ENCODE measurements at places on chromosomes 12 and 14.

DNA sequence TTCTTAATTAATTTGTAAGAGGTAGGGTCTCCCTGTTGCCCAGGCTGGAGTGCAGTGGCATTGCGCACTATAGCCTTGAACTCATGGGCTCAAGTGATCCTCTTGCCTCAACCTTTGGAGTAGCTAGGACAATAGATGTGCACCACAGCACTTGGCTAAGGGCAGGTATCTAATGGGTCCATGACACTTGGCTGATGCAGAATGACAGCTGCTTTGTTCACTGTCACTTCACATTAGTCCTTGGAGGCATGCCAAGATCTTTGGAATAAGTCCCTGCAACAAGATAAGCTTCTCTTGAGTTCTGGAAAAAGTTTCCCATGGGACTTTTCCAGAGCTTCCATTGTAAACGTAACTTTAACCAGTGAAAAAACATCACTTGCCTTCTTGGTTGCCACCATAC, 23.4 kb downstream of the COQ6 start:
- peaks cover 36% of the 10 kb centered on the region for H3K36me3 ChIP-seq
- DNase-seq = no peak
- no peaks in the 10 kb centered on the region for H3K27me3 ChIP-seq
- no peak overlapping the region for H3K27ac ChIP-seq
- H3K4me1 ChIP-seq = peaks cover 4% of the 10 kb centered on the region

- no peak for DNase-seq
- no peak overlapping the region for H3K27ac ChIP-seq
- H3K36me3 ChIP-seq = no peaks in the 10 kb centered on the region
- no peaks in the 10 kb centered on the region for H3K4me1 ChIP-seq
- no peak overlapping the region for H3K4me3 ChIP-seq
Observed at GRCh38 chr14:65339866-65340265, 72.7 kb upstream of the FUT8 start.

DNA sequence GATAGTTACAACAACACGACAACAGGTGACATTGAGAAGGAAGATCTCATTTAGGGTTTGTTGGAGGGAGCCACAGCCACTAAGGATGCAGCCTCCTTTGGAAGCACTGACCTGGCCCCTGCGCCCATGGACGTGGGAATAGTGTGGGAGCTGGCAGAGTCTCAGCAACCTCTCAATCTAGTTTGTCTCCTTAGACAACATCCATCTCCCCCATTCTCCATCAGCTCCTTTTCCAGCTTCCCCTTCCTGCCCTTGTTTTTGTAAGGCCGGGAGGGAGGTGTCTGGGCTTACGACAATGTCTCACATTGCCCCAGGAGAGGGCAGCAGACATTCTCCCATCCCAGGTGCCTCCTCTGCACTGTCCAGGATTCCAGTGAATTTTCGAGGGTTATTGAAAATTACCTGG, 170.2 kb upstream of the PZP start:
- H3K27ac ChIP-seq = no peak overlapping the region
- H3K36me3 ChIP-seq = no peaks in the 10 kb centered on the region
- H3K4me3 ChIP-seq = no peak overlapping the region
- H3K4me1 ChIP-seq = peaks cover 10% of the 10 kb centered on the region
- peaks cover 7% of the 10 kb centered on the region for H3K27me3 ChIP-seq
- DNase-seq = peak; percentile 54

DNA sequence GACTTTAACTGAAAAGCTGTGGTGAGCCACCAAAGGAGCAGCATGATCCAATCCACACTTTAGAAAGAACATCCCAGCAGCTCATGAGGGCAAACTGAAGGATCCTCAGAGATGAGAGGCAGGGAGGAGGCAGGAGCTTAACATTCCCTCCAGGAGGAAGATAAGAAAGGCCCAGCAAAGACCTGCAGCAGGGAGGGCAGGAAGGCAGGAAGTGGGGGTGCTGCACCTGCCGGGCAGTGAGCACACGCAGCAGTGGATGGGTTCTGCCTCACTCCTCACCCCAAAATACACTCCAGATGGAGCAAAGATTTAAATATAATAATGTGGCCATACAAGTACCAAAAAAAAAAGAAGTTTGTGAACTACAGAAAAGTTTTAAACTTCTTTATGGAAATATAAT, 48.4 kb downstream of the GCH1 start:
- no peaks in the 10 kb centered on the region for H3K36me3 ChIP-seq
- no peak overlapping the region for H3K27ac ChIP-seq
- no peak overlapping the region for H3K4me3 ChIP-seq
- no peaks in the 10 kb centered on the region for H3K27me3 ChIP-seq
- H3K4me1 ChIP-seq = peaks cover 17% of the 10 kb centered on the region

DNA sequence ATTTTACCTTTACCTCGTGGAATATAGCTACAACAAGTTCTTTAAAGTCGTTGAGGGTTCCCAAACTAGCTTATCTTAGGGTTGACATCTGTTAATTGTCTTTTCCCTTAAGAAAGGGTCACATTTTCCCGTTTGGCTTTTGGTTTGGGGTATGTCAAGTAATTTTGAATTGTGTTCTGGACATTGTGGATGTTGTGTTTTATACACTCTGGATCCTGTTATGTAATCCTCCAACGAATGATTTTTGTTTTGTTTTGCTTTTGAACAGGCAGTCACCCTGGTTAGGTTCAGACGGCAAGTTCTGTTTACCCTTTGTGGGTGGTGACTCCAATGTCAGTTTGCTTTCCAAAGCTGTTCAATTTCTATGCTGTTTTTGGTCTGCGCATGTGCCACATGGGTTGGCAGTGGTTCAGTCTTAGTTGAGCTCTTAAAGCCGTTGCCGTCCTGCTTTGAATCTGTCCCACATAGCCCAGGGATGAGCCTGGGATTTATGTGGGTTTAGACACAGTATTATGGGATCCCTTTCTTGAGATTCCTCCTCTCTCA, 84.8 kb downstream of the TESC start:
- DNase-seq = no peak
- peaks cover 13% of the 10 kb centered on the region for H3K4me1 ChIP-seq
- no peak overlapping the region for H3K4me3 ChIP-seq
- H3K27ac ChIP-seq = no peak overlapping the region

DNA sequence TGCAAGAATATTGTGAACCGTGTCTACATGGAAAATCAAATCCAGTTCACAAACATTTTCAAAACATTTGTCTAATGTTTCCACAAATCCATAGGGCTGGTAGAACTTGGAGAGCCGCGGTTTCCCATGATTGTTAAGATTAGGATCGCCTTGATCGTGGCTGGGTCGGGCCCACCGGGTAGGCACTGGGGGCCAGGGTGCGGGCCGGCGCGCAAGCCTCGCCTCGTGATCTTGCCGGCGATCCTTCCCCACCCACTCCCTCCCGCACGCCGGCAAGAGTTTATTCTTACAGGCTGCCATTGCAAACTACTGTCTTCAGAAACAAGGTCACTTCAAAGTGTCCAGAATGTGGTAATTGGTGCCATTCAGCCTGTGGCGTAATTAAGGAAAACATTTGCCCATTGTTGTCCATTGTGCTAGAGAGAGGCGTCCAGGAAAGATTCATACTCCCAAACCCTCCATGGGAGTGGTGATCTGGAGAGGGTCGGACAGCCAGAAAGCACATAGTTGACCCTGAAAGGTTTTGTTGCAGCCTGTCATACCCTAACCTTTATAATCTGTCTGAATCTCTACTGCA, 95.5 kb downstream of the BORCS5 start:
- H3K27ac ChIP-seq = no peak overlapping the region
- H3K27me3 ChIP-seq = peaks cover 2% of the 10 kb centered on the region
- H3K4me3 ChIP-seq = no peak overlapping the region
- H3K4me1 ChIP-seq = no peaks in the 10 kb centered on the region
- no peak for DNase-seq

DNA sequence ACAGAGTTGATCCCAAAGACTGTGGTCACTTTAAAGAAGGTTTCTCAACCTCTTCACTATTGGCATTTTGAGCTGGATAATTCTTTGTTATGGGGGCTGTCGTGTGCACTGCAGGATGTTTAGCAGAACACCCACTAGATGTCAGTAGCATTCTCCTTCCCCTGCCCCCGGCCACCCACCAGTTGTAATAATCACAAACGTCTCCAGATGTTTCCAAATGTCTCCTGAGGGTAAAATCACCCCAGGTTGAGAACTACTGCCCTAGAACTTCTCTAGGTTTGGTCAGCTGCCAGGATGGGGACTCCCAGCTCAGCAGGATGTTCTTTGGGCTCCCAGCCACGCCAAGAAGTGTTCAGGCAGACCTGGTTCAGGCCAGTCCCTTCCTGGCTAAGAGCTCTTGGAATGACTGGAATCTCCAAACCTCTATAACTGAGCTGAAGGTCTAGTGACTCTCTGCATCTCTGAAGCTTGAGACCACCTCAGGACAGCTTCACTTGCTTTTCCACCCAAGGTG, 12.5 kb upstream of the AJUBA start:
- H3K4me1 ChIP-seq = peaks cover 10% of the 10 kb centered on the region
- H3K27ac ChIP-seq = peak overlapping the region; percentile 65
- no peak overlapping the region for H3K4me3 ChIP-seq
- H3K27me3 ChIP-seq = no peaks in the 10 kb centered on the region
- DNase-seq = no peak

Data from endothelial cell (in vitro differentiated cells).